ENCODE measurements at places on chromosomes 2 and 18.
A peak's percentile ranks its signal among the peaks of the same experiment; 100 is the strongest.

- no peak for DNase-seq
Measured at GRCh38 chr2:53475321-53475720, 292.3 kb upstream of the CHAC2 start.

GRCh38 chr2:76641506-76641905, 880.7 kb downstream of the LRRTM4 start:
- no peak for DNase-seq

GRCh38 chr2:46297546-46298271, 502 bp downstream of the EPAS1 start:
- DNase-seq = peak; percentile 59

- no peak for DNase-seq
Measured at GRCh38 chr18:44537526-44537925, 143.2 kb upstream of the SETBP1 start.

DNA sequence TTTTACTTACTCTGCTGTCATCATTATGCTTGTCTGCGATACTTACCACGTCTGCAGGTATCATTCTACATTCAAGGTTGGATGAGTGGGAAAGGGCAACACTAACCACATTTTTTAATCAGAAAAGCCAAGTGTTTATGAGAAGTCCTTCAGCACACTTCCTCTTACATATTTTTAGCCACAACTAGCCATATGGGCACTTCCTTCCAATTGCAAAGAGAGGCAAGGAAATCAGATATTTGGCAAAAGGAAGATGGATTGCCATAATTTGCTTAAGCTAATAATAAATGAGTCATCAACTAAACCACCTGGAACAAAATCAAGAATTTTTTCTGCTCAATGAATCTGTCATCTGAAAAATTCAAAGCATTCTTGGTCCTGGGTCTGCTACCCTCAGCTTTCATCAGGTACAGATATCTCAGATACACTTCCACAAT, 16.7 kb upstream of the MRO start:
- DNase-seq = no peak

DNA sequence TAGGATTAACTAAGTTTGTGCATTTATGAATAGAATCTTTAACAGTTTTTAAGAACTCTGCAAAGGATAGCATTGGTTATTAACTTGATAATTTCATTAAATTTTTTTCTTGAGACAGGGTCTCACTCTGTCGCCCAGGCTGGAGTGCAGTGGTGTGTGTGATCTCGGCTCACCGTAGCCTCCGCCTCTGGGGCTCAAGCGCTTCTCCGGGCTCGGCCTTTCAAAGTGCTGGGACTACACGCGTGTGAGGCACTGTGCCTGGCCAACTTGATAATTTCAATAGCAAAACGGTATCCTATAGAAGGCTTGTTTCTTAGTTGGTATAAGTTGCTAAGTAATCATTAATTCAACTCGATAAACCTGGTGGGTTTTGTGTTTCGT, 38.0 kb downstream of the ADNP2 start:
- no peak for DNase-seq
